Breast epithelium (tissue), 4 donors: ENCODE measurements at places on chromosomes 5 and 9. TPM values are rescaled to one million over a fixed set of nuclear protein-coding genes. Genes with fewer than 3 reads are reported as not detected.
A peak's percentile ranks its signal among the peaks of the same experiment; 100 is the strongest.

DNA sequence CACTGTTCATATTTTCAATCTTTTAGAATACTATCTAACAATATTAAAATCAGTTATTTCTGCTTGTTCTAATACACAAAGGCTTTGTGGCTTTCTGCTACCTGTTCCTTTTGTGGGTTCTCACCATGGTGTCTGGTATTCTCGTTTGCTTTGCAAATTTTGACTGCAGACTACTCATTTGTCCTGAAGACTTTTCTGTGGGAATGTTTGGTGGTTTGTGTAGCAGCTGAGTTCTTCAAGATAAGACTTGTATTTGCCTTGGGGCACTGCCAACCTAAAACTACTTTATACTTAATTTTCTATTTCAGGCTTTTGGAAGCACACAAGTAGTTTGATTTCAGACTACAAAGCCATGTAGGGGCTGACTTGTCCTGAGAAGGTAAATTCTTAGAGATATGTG, 11.1 kb downstream of the IL33 start:
- no peak for DNase-seq

DNA sequence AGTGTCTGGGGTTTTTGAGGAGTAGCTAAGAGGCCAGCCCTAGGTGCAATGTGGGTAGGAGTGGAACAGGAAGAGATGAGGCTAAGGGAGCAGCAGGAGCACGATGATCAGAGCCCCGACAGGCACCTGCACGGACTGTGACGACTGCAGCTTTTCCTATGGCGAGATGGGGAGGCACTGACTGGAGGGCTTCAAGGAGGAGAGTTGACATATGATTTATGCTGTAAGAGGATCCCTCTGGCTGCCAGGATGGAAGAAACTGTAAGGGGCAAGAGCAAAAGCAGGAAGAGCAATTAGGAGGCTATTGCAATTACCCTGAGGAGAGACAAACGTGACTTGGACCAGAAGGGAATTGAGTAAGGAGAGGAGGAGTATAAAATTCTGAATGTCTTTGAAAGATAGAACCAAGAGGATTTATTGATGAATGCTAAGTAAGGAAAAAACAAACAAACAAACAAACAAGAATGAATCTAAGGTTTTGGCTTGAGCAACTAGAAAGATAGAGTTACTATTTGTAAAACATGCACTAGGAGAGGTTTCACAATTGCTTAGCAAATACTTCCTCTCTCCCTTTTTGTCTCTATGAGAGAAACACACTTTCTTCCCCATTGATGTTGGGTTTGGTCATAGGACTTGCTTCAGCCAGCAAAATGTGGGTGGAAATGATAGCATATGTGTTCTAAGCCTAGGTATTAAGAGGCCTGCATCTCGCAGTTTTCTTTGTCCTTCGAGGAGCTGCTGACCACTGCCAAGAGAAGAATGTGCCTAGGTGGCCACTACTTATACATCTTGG, 32.9 kb downstream of the TRPC7 start:
- DNase-seq = no peak

Gene FRMD3
- 14.1 TPM for total RNA-seq

DNA sequence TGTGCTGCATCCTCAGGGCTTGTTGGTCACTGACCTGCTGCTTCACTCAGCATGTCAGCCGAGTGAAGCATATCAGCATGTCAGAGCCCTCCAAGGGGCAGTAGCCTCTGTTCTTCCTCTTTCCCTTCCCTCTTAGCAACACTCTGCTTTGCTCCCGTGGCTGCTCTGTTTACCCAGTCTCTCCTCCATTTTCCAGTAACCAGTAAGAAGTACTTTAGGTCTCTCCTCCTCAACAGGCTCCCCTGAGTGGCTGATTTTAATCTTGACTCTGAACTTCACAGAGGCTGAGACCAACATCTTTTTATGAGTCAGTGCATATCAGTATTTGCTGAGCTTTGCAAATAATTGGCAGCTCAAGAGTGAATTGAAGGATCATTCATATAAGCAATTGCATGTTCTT, 18.6 kb upstream of the ADRB2 start:
- no peak for DNase-seq

GRCh38 chr5:317086-317811, 4.3 kb upstream of the AHRR start:
- no peak for DNase-seq

- no peak for DNase-seq
Measured at GRCh38 chr9:70581955-70582350, 167.5 kb upstream of the KLF9 start.

DNA sequence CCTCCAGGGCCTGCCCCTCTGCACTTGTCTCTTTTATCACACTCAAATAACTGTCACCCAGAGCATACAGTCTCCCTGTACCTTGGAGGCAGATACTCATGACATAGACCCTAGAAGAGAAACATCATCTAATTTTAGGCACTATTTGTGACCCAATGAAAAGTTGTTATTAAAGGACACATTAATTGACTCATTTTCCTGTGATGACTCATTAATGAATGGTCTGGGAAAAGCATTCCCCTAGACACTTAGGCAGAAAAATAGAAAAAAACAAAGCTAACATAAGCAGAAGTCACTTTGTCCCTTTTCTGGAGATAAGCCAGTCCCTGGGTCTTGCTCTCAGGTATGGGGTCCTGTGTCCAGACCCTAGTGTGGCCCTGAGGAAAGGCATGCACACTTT, 15.0 kb downstream of the TRPC7 start:
- DNase-seq = no peak

- peak; percentile 85 for DNase-seq
Measured at GRCh38 chr9:33082538-33083326, 6.3 kb upstream of the SMU1 start.

DNA sequence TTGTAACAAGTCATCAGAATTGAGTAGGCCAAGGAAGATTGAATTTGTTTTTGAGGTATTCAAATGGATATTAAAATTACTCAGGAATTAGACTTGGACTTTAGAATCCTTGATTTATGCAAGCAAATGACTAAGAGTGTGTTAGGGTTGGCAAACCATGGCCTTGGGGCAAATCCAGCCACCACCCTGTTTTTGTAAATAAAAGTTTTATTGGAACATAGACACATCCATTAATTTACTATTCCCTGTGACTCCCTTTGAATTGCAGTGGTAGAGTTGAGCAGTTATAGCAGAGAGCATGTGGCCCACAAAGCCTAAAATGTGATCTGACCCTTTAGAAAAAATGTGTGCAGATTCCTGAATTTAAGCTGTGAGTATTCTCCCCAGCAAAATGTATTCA, 115.6 kb downstream of the WDR70 start:
- no peak for DNase-seq

Gene FOXD4L4
- not detected for total RNA-seq

DNA sequence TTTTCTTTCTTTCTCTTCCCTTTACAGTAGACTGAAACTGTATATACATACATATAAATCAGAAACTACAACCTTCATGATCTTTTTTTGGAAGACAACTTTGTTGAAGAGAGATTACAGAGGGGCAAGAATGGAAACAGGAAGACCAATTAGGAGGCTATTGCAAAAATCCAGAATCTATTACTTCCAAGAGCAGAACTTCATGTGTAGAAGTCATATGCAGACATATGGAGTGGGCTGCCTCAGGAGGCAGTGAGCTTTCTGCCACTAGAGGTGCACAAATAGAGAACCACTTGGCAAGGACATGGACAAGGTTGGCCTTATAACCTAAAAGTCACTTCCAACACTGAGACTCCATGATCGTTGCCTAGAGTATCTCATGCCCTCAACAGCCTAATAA, 157.8 kb upstream of the NR4A3 start:
- DNase-seq = no peak
